ENCODE measurements at places on chromosomes 1 and 21.

- DNase-seq: no peak
These were observed 110.1 kb downstream of the GRIK1 start for GRCh38 chr21:29829564-29830275.

GRCh38 chr1:31797216-31797615, 18.6 kb downstream of the SPOCD1 start:
- no peak for DNase-seq

GRCh38 chr1:20491178-20491577, 5.2 kb upstream of the CAMK2N1 start:
- DNase-seq: no peak

DNA sequence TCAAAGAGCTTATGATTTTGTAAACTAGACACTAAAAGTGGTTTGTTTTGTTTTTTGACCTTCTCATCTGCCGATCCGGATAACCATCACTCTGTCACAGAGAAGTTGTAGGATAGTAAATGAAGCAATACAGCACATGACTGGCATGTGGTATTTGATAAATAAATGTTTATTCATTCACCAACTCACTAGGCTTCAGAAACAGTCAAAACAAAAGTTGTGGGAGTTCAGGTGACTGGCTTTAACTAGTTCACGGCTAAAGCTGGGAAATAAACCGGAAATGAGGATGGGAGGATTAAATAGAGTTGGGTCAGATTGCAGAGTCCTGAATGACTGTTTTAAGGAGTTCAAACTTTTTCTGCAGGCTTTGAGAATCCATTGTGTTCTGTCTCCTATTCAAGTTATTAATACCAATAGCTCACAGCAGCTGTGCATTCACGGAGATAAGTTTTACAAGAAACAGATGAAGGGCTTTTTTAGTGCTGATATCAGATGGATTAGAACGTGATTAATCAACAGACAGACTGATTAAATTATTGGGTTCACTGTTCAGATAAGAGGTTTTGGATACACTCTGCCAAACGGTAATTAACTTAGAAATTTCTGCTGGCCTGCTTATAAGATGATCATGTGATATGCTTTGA, 463.3 kb downstream of the DPYD start:
- no peak for DNase-seq

DNA sequence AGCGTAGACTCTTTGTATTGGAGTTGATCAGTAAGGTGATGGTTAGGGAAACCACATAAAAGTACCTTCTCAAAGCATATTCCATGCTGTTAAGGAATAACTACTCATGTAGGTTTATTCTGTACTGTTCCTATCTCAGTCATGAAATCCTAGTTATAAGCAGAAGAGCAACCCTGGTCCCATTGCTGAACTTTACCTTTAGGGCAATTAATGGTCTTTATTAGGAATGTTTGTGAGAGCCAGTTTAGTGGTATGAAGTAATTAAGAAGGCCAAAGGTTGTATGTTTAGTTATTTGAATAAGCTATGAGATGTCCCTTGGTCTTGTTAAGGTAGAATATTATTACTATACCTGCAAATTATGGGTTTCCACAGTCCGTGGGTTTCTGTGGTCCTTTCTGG, 44.0 kb downstream of the ACP6 start:
- DNase-seq: no peak

DNA sequence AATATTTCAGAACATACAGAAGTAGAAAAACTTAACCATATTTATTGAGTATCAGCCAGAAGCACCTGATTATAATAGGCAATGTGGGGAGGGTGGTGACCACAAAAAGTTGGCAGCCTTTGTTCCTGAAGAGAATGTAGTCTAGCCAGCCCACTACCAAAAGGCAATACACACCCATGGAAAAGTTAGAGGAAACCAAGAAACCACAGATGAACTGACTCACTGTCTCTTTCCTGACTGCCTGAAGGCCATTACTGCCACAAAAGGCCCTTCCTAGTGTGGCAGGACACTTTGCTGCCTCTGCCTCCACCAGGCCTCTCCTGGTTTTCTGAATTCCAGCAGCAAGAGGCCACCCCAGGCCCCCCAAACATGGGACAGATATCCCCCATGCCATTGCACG, 14.6 kb upstream of the PROX1 start:
- no peak for DNase-seq
